CD4-positive, alpha-beta T cell treated with Interleukin-6 at 100 ng/mL for 8 hours (primary cell): ENCODE measurements at places on chromosomes 3 and 15.

DNA sequence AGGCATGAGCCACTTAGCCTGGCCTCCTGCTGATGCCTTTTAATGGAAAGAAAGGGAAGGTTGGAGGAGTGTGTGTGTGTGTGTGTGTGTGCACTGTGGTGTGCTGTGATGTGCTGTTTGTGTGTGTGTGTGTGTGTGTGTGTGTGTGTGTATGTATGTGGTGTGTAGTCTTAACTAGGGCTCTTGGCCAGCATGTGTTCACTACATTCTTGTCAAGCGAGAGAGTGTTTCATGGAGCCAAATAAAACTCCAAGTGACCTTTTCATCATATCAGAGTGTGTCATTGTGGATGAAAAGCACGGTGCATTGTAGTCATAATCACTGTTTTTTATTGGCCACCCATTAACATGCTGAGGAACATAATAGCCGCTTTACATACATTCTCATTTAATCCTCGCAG lies 30.8 kb upstream of the BHLHE40 start:
- DNase-seq, result no peak

DNA sequence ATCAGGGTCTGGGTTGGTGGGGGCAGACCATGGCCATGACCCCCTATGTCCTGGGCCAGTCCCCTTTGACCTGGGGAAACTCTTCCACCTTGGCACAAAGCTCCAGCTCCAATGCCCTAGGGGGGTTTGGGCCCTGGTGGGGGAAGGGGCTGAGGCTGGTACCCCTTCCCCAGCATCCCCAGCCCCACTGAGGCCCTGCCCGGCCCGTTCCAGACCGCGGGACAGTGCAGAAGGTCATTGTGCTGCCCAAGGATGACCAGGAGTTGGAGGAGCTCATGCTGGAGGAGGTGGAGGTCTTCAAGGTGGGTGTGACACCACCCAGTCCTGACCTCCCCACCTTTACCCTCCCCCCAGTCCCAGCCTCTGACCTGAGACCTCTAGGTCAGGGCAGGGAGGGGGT lies 6.2 kb upstream of the GNAT1 start:
- DNase-seq, result no peak

- no peak for DNase-seq
Measured at GRCh38 chr15:98150536-98150935, 190.0 kb downstream of the ARRDC4 start.

DNA sequence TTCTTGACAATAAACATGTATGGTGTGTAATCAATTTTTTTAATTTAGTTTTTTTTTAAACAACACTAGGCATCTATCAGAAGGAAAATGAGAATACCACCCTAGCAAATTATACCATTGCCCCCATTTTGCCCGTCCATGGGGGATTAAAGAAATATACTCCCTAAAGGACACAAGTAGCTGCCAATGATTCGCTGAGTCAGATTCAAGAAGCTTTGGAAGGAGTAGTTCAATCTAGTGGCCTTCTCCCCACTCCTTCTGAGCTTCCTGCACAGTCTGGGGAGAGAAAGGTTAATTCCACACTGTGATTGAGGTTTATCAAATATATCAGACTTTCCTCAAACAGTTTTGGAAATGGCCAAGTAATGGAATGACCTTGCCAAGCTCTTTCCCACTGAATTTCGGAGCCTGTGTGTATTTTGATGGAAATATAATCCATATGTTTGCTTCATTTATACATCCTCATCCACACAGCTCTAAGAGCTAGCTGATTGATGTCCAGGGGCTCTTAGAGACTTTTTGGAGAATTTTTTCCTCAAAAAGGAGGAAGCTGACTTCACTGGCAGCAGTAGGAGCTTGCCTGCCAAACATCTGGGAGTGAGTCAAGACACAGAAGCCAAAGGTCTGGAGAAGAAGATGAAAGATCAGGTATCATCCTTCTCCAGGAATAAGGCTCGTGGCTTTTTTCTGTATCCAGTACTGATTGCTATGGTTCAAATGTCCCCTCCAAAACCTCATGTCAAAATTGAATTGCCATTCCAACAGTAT lies 478.5 kb upstream of the PROK2 start:
- no peak for DNase-seq

DNA sequence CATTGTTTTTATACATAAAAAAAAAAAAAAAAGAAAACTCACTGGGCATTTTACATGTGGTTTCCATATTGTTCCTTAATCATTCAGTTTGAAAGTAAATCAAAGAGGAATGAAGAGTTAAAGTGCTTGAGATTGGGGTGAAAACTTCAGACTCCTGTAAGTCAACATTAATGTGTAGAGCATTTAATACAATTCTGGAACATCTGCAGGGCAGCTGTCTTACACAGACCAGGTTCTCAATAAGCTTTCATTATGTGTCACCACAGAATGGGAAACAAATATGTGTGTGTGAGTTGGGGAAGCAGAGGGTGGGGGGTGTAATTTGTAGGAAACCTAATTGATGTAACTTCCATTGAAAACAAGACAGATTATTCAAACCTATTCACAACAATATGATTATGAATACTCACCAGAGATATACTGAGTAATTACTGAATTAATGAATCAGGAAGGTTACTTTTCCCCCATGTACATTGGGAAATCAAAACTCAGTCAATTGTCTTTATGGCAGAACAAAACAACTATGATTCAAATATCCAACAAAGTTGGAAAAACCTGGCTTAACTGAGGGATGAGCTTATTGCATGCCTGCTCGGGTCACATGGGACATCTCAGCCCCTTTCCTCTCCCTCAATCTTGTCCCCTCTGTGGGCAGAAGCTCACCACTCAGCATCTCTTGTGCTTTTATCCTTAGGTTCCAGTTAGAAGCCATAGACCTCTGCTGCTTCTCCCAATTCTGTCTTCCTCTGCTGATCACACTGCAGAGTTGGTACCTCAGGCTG lies 281.2 kb upstream of the THBS1 start:
- DNase-seq, result no peak

DNA sequence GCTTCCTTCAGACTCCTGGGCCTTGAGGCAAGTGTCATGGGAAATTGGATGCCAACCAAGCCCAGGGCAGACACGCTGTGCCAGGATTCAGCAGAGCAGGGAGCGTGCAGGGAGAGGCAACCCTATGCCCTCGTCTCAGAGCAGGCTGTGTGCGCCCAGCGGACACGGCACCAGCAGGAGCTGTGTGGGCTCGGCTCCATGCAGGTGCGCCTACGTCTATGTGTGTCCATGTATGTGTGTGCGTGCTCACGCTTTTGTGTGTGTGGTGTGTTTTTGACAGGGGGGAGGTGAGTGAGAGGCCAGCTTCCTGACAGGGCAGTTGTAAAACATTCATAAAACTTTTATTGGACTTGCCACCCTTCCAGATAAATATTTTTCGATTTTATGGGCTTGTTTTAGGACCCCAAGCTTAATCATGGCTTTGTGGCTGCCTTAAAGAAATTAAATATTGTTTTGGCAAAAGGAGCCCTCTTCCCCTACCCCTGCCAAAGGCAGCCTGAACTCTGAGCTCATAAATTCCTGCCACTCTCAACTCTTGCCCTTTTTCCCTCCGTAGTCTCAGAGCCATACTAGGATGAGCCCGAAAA lies 84.4 kb downstream of the DNAJB8 start:
- no peak for DNase-seq
